ENCODE measurements at places on chromosomes 4 and X.

DNA sequence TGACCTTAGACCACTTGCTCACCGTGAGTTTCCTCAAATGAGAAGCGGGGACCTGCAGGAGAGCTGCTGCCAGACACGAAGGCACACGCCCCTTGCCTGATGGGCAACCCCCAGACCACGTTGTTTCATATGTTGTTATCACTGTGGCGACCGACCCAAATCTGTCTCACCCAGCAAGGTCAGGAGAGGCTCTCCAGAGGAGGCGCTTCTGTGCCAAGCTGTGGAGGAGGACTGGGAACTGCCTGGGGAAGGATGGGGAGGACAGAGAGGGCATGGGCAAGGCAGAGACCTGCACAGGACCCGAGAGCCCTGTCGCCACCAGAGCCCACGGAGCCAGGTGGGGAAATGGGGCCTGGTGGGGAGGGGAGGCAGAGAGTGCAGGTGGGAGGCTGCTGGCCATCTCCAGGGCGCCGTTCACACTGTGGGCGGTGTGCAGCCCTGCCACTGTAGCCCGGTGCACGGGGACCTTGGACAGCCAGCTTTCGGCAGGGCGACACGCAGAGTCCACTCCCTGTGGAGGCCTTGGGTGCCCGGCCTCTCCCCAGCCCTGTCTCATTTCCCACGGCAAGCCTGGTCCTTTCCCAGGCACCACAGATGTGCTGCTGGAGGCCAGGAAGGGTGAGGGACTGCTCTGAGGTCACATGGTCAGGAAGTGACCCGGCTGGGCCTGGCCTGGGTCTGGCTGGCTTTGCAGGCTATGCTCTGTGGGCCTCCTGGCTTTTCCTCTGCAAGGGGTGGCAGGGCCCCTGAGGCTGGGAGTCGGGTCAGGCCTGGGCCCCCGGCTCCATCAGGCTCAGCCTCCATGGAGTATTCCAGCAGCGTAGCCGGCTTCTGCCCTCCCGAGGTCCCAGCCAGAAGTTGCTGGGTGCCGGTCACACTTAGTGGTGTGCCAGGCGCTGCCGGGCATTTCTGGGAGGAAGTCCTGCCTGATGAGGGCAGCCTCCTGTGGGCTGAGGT lies 3.2 kb downstream of the HTRA3 start:
- no peak for DNase-seq

DNA sequence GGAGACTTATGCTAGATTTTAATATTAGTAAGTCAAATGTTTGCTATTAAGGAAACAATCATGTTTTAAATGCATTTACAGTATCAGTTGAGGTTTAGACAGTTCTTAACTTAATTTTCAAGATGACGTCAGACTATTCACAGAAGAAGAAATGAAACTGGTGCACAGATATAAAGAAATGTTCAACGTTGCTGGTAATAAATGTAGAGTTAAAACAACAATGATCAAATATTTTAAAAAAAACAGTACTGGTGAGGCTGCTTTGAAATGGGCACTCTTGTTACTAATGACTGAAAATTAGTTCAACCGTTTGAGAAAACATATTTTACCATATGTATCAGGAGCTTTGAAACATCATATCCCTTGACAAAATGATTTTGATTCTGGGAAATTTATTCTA lies 44.2 kb downstream of the ABHD18 start:
- DNase-seq: no peak

- no peak for DNase-seq
Measured at GRCh38 chr4:146071390-146071789, 104.1 kb upstream of the LSM6 start.

- DNase-seq: no peak
Measured at GRCh38 chr4:20444599-20445337, 193.1 kb downstream of the SLIT2 start.

DNA sequence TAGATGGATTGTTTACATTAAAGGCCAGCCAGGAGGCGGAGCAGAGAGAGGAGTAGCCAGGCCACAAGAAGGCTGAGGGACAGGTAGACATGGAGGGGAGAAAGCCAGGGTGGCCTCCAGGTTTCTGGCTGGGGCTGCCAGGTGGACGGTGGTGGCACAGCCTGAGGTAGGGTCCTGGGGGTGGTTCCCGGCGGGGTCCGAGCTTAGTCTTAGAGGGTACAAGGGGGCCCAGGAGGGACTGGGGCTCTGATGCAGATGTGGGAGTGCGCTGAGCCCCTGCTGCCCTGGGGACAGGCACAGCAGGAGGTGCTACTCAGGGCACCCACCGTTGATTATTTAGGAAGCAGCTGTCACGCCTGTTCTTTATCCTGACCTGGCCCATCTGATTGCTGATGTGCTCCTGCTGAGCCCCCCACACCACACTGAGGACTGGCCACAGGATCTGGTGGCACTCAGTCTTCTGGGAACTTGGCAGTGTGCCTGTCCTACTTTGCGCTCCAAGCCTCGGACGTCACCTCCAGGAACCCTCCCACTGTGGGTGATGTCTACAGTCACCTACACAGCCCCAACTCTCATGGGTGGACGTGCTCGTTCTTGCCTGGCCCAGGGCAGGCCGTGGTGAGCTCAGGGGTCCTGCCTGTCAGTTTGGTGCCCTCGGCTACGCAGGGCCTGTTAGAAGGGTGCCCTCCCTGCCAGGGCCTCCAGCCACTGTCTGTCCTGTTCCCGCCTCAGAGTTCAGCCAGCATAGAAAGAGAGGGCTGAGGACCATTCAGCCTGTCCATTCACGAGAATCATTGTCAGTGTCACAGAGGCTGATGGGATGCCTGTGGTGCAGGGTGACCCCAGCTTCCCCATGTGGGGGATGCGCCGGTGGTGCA lies 12.0 kb downstream of the WFS1 start:
- DNase-seq: no peak

DNA sequence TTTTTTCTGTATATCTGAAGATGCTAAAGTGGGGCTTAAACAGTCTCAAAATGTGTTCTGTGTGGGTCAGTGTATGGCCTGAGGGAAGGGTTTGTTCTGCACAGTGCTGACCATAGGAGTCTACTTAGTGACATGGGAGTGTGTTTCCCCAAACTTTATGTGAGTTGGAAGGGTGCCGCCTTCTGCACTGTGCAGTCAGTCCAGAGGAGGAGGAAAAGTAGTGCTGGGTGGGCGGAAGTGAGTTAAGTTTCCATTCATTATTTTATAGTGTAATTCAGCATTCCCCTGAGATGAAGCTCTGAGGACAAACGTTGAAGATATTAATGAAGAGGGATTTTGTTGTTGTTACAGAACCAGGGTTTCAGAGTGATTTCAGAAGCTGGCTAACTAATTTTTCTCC lies 2.9 kb downstream of the CHST7 start:
- DNase-seq: no peak

DNA sequence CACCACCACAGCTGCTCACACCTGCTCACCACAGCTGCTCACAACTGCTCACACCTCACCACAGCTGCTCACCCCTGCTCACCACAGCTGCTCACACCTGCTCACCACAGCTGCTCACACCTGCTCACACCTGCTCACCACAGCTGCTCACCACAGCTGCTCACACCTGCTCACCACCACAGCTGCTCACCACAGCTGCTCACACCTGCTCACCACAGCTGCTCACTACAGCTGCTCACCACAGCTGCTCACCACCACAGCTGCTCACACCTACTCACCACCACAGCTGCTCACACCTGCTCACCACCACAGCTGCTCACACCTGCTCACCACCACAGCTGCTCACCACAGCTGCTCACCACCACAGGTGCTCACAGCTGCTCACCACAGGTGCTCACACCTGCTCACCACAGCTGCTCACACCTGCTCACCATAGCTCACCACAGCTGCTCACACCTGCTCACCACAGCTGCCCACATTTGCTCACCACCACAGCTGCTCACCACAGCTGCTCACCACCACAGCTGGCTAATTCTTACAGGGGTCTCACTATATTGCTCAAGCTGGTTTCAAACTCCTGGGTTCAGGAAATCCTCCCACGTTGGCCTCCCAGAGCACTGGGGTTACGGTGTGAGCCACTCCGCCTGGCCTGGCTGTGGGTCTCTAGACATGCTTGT lies 30.4 kb upstream of the CPLX1 start:
- DNase-seq: no peak

DNA sequence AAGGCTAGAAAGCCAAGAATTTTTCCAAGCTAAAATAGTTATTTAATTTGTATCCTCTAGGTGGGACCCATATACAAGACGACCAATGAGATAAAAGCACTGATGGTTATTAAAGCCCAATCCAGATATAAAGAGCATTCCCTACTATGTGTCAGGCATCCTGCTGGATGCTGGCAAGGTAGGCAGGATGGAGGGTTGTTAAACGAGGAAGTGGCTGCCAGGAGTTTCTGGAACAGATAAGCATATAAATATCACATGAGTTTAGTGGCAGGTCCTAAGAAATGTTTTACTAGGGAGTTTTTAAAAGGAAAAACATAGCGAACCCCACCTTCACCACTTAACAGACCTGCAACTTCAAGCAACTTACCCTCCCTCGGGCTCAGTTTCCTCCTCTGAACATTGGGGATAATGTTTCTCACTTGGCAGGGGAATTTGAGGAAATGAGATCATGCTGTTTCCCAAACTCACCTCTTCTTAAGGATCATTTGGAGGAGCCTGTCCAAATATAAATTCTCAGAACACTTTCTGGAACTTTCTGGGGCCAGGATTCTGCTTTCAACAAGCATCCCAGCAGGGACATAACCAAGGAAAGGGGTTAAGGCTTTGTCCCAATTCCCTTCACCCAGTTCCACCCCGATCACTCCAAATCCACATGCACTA lies 94.3 kb upstream of the LDB2 start:
- no peak for DNase-seq

- no peak for DNase-seq
Measured at GRCh38 chr4:21901831-21902230, 46.7 kb downstream of the KCNIP4 start.

DNA sequence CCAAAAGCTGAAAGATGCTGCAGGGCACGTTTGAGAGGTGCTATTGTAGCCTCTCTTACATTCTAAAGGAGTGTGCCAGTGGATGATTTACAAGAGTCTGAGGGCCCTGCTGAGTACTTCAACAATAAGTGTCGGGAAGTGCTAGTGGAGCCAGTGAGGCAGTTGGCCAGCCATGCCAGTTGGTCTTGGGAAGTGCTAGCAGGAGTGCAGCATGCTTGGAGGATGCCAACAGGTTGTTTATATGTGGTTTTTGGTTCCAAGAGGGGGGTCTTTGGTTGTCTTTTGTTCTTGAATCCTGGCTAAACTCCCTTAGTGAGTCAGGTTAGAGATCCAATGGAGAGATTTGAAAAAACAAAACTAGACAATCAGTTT lies 335.3 kb downstream of the PABPC4L start:
- no peak for DNase-seq

DNA sequence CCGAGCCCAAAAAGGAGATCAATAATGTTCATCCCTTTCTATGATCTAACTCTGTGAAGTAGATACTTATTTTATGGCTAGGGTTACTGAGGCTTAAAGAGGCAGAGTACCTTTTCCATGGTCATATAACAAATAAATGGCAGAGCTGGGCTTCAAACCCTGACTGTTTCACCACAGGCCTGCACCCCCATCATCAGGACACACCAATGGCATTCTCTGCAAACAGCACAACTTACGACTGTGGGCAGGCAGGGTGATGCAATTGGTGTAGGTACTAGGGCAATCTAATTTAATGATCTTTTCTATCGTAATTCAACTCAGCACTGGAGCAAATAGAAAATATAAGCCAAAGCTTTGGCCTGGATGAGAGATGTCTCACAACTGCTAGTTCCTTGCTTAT lies 118.8 kb upstream of the CBR4 start:
- DNase-seq: no peak

DNA sequence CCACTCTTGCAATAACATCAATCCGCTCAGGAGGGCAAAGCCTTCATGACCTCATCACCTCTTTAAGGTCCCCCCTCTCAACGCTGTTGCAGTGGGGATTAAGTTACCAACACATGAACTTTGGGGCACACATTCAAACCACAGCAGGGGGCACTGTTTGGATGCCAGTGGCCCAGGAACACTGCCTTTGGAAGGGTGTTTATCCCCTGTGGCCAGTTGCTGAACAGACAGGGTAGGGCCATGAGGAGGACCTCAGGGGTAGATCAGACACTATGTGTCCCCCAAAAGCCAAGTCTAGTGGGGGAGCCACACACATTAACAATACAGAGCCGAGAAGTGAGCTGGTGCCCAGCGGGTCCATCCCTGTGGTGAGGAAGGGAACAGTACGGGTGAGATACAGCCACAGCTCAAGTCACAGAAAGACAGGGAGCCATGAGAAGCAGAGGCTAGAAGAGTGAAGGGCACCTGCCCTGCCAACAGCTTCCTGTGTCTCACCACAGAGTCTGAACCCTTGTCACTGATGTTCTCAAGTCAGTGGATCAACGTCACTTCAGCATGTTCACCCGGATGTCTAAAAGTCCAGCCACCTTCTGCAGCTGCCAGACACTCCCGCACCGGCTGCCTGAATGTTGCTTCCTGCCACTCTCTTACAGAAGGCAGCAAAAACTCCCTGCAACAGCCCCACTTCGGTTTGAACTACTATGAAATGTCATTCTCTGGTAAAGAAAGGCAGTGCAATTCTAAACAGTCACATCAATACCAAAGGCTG lies 19.9 kb upstream of the MXD4 start:
- peak; percentile 85 for DNase-seq

DNA sequence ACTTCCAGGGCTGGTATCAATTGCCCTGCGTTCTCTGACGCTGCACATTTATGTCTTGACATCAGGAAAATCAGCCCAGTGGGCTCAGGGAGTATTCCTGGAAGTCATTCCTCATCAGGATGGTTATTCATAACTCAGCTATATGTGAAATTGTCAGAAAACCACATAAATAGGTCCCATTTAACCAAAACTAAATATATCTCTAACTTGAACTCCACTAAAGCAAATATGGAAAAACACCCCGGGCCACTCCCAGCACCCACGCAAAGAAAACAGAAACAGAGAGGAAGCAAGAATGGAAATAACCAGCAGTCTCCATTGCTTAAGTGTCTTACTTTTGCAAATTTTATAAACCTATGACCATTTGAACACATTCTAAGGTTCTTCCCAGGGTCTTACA lies 112.0 kb downstream of the IRF2 start:
- no peak for DNase-seq

- no peak for DNase-seq
Measured at GRCh38 chr4:146389561-146389960, 132.2 kb downstream of the SLC10A7 start.

DNA sequence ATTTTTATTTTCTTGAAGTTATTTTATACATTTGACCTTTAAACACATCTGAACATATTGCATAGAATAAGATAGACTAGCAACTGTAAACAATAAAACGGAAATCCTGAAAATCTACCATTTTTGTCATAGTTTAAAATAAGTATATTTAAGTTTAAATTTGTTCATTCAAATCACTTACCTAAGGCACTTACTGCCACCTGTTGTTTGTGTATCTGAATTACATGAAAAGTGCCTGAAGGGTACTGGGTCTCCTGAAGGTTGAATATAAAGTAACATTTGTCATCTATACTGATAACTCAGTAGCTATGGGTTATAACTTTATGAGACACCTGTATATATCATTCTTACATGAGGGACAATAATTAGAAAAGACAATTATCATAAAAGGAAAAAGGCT lies 38.6 kb downstream of the TRPC5 start:
- DNase-seq: no peak

GRCh38 chr4:141810712-141811375 lies 174.5 kb downstream of the IL15 start:
- DNase-seq: no peak

GRCh38 chr4:33091961-33092360 lies 2371.8 kb downstream of the PCDH7 start:
- no peak for DNase-seq

- no peak for DNase-seq
Measured at GRCh38 chrX:135625995-135626394, 87.4 kb upstream of the CT45A1 start.

Measured in activated CD8-positive, alpha-beta memory T cell treated with anti-CD3 and anti-CD28 coated beads for 1 hour (primary cell).